Fibroblast of the conjunctiva (primary cell): ENCODE measurements at places on chromosomes 1 and 21.

- no peak for DNase-seq
Observed at GRCh38 chr1:43239484-43239883, 30.3 kb upstream of the TMEM125 start.

DNA sequence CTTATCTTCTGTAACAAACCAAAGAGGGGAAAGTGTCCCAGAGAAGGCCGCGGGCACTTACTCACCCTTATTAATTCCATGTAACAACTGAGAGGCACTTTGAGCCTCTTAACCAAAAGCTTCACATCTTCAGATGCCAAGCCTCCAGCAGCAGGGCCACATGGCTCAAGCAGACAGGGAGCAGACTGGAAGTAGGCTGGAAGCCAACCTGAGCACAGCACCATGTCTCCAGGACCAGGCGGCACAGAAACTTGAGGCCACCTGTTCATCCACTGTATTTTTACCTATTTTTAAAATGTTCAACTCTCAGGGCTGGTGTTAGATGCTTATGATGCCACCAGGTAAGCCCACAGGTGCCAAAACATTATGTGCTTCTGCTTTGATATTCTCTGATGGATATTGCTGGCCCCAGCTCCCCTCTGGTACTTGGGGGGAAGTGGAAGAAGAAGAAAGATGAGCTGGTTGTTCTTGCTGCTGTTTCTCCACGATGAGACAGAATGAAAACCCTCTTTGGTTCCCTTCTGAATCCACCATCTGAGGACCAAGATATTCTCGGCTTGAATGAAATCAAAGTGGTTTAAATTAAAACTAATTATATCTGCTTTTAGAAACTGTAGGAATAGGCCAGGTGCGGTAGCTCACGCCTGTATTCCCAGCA lies 30.6 kb upstream of the SDE2 start:
- DNase-seq: no peak

- DNase-seq: no peak
Observed at GRCh38 chr1:173418107-173418985, 58.8 kb upstream of the PRDX6 start.

DNA sequence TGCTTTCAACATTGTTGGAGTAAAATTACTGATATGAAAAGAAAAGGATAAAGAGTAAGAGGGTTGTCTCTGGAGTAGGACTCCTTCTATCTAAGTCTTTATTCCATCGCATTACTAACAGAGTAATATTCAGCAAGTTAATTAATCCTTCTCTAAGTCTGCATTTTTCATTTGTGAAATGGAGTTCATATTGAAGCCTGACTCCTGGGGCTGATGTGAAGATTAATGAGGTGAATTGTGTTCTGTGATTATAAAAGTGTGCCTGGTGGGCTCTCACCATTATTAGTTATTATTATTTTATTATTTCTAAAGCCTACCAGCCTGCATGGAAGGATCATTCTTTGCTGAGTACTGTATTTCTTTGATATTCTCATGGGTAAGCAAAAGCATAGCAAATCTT lies 1096.7 kb downstream of the KCNT2 start:
- no peak for DNase-seq

GRCh38 chr1:9575486-9575885 lies 13.2 kb upstream of the TMEM201 start:
- DNase-seq: no peak

DNA sequence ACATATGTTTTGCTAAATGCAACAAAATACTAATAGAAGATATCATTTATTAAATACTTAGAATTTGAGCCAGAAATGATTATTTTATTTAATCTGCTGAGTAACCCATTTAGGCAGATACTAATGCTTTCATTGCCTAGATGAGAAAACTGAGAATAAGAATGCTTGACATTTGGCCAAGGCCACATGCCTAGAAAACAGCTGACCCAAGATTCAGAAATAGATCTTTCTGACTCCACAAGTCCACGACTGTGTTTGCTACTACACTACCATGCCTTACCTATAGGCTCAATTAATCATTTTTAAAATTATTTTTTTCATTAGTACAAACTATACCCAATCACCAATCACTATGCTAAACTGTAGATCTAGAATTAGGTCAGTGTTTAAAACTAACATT lies 129.7 kb downstream of the ATP1B1 start:
- no peak for DNase-seq

DNA sequence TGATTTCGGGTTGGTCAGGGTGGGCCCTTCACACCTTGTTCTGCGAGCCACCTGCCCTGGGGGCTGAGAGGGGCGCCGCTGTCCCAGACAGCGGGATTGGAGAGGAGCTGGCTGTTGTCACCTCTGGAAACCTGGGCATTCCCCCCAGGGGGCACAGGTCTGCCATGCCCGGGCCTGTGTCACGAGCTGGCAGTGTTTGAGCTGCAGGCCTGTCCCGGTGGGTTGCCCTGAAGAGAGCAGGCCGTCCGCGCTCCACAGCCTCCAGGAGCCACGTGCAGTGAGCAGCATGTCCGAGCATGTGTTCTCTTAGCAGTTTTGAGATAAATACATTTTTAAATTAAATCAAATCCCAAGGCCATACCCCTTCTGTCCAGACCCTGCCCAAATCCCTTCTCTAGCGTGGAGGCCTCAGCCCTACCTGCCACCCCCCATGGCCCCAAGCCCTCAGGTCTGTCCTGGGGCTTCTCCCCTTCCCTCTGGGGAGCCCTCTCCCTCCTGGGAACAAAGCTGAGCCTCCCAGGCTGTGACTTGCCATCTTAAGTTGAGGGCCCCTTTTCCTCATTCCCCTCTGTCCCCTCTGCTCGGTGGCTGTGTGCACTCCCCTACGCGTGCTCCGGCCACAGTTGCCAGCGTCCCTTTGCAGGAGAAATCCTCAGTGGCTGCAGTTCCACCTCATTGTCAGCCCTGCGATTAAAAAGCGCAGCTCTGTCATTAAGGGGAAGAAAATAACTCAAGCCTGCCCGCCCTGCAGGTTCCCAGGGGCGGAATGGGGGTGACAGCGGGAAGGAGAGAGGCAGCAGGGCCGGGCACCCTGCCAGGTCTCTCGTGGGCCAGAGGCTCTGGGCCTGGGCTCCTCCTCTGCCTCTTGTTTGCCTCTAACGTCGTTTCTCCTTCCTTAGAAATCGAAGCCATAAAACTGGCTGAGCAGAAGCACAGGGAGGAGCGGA lies 26.6 kb downstream of the SLX9 start:
- DNase-seq: no peak

- DNase-seq: no peak
Observed at GRCh38 chr1:29396438-29397255, 160.3 kb downstream of the PTPRU start.

DNA sequence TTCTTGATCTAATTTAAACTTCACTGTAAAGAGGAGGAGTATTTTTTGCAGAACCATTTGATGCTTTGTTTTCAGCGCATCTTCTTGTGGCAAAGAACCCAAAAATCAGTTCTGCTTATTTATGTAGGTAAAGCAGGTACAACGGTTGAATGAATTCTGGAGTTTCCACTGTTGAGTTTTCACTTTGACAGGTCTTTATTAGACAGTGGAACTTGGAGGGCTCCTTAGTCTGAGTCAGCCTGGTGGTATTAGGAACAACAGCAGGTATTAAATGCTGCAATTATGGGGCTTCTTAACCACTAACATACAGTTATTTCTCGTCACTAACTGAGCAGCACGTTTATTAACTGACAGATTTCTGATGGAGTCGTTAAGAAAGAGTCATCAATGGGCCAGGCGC lies 1.2 kb downstream of the LRIG2 start:
- no peak for DNase-seq

DNA sequence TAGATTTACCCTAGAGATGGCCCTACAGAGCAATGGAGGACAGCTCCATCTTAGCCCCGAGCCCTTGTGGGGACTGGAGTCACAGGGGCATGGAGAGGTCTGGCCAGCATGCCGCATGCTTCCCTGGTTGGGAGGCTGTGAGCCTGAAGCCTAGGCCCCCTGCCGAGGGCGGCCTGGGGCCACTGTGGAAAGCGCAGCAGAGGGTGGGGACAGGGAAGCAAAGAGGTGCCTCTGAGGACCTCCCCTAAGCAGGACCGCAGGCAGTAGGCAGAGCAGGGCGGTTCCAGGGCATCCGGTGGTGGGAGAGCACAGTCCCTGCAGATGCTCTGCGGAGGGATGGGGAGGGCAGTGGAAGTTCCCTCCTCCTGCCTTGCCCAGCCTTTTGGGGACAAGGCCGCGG lies 26.5 kb upstream of the PEF1 start:
- DNase-seq: no peak

GRCh38 chr1:94022471-94023189 lies 98.3 kb downstream of the ABCA4 start:
- DNase-seq: peak; percentile 89
